ENCODE measurements at places on chromosomes 1 and 21.

DNA sequence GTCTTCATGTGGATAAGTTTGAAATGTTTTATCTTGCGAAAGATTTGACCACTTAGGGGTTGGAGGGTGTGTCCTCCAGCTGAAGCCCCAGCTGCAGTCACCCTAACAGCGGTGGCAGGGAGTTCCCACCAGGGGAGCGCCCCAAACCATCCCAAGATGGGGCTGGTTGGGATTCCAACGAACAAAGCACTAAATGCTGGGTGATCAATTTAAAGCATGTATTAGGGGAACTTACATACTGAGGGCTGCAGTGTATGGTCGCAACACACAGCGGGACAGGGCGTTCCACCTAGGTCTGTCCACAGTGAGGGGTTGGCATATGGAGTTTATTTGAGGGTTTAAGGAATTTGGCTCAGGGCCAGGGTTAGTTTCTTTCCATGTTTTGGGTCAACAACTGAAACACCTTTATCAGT lies 26.3 kb downstream of the SLC37A1 start:
- no peak overlapping the region for H3K27ac ChIP-seq
- H3K36me3 ChIP-seq = no peaks in the 10 kb centered on the region
- no peaks in the 10 kb centered on the region for H3K4me1 ChIP-seq
- no peak for DNase-seq
- no peaks in the 10 kb centered on the region for H3K27me3 ChIP-seq
- no peak overlapping the region for H3K4me3 ChIP-seq

DNA sequence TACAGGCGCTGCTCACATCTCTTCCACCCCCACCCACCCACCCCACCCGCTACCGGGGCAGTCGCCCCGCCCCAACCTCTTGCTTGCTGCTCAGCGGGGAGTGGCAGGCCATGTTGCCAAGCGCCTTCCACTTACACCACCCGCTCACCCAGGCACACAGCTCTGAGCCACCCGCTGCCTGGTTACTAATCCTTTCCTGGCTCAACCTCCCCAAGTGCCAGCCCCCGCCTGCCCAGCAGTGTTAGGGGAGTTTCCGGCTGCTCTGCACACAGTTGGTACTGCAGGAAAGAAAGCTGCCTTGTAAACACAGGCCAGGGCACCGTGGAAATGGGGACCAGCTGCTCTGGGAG lies 56.2 kb downstream of the LACTBL1 start:
- no peaks in the 10 kb centered on the region for H3K36me3 ChIP-seq
- no peak for DNase-seq
- H3K4me1 ChIP-seq = no peaks in the 10 kb centered on the region
- no peaks in the 10 kb centered on the region for H3K27me3 ChIP-seq
- no peak overlapping the region for H3K4me3 ChIP-seq
- H3K27ac ChIP-seq = no peak overlapping the region

DNA sequence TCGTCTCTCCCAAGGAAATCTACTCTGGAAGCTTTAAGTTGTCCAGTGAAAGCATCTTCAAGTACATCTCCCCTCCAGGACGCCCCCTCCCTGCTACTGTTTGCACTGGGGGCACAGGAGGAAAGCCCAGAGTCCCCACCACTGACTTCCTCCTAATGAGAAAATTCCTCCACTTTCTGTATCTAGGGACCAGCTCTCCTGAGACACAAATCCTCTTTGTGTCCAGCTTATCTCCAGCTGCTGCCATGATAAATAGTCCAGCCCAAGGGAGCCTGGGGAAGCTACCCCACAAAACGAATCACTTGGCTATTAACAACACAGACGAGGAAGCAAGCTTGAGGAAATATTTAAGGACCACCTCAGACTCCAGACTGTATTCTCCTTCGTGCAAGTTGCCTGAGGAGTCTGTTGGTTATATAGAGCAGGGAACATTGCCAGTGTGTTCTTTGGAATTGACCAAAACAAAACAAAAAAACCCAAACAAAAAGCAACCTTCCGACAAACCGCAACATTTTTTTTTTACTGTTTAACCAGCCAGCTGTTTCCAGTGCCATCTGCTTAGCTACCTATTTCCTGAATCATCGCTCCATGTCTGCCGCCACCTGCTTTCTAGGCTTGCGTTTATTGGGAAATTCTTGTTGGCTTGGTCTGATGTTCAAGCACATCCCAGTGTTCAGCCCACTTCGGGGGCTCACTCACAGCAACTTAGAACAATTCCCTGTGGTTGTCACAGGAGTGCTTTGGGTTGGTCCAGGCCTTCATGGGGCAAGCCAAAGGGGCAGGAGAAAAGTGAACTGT lies 7.7 kb downstream of the C1orf226 start:
- no peak overlapping the region for H3K4me3 ChIP-seq
- no peaks in the 10 kb centered on the region for H3K27me3 ChIP-seq
- H3K36me3 ChIP-seq = no peaks in the 10 kb centered on the region
- no peak for DNase-seq
- H3K27ac ChIP-seq = no peak overlapping the region

DNA sequence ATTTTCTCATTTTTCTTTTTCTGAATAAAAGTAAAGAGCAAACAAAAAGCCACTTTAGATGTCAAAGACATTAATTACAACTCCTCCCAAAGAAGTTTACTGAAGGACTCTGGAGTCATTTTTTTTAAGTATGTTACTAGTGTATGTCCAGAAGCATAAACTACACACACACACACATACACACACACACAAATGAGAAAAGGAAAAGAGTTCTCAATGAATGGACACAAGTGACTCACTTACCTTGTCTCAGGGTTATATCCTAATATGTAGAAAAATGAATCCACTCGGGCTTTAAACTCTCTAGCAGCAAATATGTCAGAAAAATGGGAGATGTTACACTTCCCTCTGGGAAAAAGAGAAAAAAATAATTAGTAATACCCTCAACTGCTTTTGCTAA lies 223.1 kb downstream of the SLC45A1 start:
- no peaks in the 10 kb centered on the region for H3K4me1 ChIP-seq
- H3K27ac ChIP-seq = no peak overlapping the region
- no peak for DNase-seq

- peaks cover 4% of the 10 kb centered on the region for H3K36me3 ChIP-seq
- H3K4me1 ChIP-seq = no peaks in the 10 kb centered on the region
- no peak overlapping the region for H3K4me3 ChIP-seq
- no peak for DNase-seq
- no peak overlapping the region for H3K27ac ChIP-seq
Observed at GRCh38 chr1:204449678-204450280, 38.2 kb upstream of the PPP1R15B start.

- peaks cover 43% of the 10 kb centered on the region for H3K4me1 ChIP-seq
- DNase-seq = no peak
- peak overlapping the region; percentile 97 for H3K27ac ChIP-seq
- no peak overlapping the region for H3K4me3 ChIP-seq
Observed at GRCh38 chr1:37478451-37478881, 4.1 kb downstream of the ZC3H12A start.

DNA sequence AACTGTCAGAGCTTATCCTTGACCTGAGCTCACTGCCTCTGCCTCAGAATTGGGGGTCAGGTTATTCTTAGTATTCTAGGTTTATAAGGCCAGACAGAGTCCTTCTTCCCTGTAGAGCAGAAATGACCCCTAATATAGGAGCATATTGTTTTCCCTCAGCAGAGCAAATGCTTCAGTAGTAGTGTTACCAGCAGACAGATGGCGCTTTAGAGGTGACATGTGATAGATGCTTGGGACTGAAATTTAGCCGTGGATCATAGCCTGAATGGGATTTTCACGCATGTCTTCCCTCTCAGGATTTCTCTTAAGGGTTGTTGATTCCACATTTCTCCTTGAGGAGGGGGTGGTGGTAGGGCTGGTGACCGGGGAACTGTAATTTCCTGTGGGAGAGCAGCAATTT lies 24.5 kb downstream of the ADARB1 start:
- no peaks in the 10 kb centered on the region for H3K27me3 ChIP-seq
- H3K4me3 ChIP-seq = no peak overlapping the region
- DNase-seq = no peak
- no peaks in the 10 kb centered on the region for H3K36me3 ChIP-seq

DNA sequence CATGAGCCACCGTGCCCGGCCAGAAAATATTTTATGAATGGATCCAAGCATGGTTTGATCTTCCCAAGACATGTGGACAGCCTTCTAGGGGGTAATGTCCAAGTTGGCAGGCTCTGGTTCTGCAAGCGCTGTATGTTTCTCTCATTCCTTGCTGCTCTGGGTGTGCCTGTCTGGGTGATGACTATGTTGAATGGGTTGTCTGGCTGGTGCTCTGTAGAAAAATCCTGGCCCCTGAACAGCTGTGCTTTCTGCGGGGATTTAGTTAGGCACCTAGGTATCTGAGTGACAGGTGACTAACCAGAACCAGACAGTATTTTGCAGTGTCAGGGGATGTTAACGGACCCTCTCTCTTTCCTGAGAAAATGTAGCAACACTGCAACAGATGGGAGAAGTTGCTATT lies 14.1 kb downstream of the HUNK start:
- H3K27ac ChIP-seq = no peak overlapping the region
- no peak overlapping the region for H3K4me3 ChIP-seq
- H3K36me3 ChIP-seq = no peaks in the 10 kb centered on the region
- DNase-seq = no peak
- peaks cover 35% of the 10 kb centered on the region for H3K4me1 ChIP-seq
- no peaks in the 10 kb centered on the region for H3K27me3 ChIP-seq

DNA sequence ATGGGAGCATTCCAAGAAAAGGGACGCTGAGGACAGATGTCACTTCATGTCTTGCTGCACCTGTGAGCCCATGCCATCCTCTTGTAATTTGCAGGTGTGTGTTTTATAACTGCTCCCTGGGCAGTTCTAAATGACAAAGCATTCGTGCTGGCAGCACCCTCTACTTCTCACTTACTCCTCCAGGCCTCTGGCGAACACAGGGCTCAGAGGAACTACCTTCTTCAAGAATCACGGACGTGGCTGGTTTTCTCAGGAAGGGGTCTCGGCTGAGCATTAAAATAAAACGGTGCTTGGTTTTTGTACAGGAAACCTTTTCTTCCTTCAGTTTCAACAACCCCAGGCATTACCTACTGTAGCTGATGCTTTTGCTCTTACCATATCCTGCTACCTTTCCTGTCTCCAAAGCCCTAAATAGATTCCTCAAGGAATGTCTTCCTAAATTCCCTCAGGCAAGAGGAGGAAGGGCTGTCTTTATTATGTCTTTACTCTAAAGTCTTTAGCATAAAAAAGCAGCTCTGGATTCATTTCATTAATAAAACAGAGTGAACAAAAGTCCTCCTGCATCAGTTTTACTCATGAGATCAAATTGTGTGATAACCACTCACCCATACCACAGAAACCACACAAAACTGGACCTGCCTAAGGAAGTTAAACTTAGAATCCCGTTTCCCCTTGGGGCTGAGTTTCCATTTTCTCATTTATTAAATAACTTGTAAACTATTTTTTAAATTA lies 79.0 kb upstream of the MAP10 start:
- no peaks in the 10 kb centered on the region for H3K36me3 ChIP-seq
- peaks cover 4% of the 10 kb centered on the region for H3K4me1 ChIP-seq
- no peak overlapping the region for H3K27ac ChIP-seq
- no peaks in the 10 kb centered on the region for H3K27me3 ChIP-seq
- DNase-seq = no peak
- H3K4me3 ChIP-seq = no peak overlapping the region

DNA sequence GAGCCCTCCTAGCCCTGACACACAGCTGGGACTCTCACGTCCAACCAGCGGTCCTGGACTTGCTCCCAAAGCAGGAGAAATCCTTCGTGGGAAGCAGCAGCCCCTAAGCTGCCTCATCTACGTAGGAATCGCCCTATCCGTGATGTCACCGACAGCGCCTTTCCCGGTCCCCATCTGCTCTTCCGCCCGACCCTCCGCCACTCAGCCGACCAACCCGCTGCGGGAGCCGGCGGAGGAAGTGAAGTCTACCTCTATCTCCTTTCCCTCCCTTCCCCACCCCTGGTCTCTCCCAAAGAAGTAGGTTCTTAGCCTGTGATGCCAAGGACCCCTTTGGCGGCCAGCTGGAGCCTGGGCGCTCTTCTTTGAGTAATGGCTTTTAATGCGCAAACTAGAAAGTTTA lies 272.1 kb downstream of the FAM72C start:
- H3K36me3 ChIP-seq = no peaks in the 10 kb centered on the region
- H3K27me3 ChIP-seq = peaks cover 37% of the 10 kb centered on the region
- H3K4me3 ChIP-seq = no peak overlapping the region
- H3K4me1 ChIP-seq = no peaks in the 10 kb centered on the region

DNA sequence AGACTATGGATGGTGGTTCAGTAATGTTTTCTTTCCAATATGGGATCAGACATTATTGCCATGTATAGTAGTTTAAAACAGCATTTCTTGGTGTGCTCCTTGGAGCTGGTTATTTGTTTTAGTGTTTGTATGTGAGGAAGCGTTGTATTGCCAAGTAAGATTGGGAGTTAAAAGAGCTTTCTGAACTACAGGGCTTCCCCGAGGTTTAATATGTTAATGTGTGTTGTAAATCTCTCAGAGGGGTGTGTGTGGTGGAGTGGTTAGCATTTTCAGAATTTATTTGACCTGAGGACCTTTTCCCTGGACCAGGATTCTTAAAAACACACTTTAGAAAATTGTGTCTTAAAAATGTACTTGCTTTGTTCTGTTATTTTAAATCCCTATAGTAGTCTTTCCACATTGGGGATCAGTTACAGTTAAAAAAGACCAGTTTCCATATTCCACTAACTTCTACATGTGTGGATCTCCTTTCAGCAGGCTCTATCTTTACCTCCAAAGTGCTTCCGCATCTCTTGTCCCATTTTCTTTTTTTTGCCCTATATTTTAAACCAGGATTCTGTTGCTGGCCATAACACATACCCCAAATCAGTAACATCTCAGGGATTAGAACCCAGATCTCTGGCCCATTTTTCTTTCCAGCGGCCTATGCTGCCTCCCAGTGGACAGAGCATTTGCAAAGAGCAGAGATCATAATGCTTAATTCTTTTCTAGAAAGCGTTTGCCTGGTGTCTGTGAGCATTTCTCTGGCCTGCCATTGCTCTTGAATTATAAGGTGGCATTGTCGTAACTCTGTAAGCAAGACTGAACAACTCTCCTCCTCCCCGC lies 58.6 kb downstream of the PBX1 start:
- H3K27ac ChIP-seq = no peak overlapping the region
- H3K36me3 ChIP-seq = no peaks in the 10 kb centered on the region
- no peaks in the 10 kb centered on the region for H3K27me3 ChIP-seq
- DNase-seq = no peak
- no peak overlapping the region for H3K4me3 ChIP-seq

DNA sequence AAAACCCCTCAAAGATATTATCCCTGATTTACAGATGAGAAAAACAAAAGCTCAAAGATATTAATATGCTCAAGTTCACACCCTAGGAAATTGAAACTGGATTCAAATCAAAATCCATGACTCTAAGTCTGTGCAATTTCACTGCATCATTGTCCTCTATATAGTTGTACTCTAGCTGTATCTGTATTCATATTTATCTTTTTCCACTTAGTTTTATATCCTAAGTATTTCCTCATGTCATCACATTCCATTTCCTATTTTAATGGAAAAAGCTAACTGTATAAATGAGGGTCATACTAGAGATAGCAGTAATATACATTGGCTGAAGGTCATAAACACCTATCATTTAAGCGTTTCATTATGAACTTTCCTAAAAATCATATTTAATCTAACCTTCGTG lies 42.2 kb upstream of the RALGPS2 start:
- DNase-seq = no peak
- H3K27me3 ChIP-seq = no peaks in the 10 kb centered on the region
- H3K4me1 ChIP-seq = no peaks in the 10 kb centered on the region

GRCh38 chr1:204205486-204205885 lies 8.3 kb downstream of the GOLT1A start:
- DNase-seq = no peak
- H3K27ac ChIP-seq = no peak overlapping the region
- no peak overlapping the region for H3K4me3 ChIP-seq
- H3K27me3 ChIP-seq = no peaks in the 10 kb centered on the region
- H3K4me1 ChIP-seq = no peaks in the 10 kb centered on the region

GRCh38 chr1:183840140-183840539 lies 35.2 kb downstream of the RGL1 start:
- DNase-seq = no peak
- no peaks in the 10 kb centered on the region for H3K36me3 ChIP-seq
- no peak overlapping the region for H3K4me3 ChIP-seq

All from pancreas (tissue), 10 donors.